NAMALWA (cell line): ENCODE measurements at places on chromosomes 11 and 22.

GRCh38 chr22:20494978-20495860, at the start of gene KLHL22:
TSS of gene KLHL22 (minus strand) at chr22:20495795. CDS start at chr22:20489211, 6,584 bp downstream.
- DNase-seq: peak; percentile 35

DNA sequence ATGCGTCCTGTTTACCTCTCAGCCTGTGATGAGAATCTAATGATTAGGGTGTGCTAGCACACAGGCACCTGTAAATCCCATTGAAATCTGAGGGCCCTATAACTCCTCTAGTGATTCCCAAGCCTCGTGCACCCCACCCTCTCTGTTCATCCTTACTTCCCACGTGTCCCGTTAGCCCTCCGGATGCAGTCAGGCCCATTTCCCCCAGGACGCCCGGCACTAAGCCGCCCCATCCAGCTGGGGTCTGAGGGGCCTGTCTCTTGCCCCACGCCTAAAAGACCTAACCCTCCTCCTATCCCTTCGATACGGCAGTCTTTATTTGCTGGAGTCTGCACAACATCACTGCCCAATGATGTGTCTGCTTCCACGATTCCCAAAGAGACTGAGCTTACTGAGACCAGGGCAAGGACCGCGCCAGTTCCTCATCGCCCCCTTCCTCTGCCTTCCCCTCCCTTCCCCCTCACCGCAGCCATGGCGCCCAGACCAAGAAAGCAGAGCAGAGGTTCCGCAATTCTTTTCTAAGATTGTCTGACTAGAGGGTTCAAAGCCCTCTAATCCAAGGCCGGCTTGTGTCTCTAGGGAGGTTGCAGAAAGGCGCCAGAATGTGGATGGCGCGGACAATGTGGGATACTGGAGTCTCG, 1.1 kb upstream of the FADS2 start:
- no peak for DNase-seq

DNA sequence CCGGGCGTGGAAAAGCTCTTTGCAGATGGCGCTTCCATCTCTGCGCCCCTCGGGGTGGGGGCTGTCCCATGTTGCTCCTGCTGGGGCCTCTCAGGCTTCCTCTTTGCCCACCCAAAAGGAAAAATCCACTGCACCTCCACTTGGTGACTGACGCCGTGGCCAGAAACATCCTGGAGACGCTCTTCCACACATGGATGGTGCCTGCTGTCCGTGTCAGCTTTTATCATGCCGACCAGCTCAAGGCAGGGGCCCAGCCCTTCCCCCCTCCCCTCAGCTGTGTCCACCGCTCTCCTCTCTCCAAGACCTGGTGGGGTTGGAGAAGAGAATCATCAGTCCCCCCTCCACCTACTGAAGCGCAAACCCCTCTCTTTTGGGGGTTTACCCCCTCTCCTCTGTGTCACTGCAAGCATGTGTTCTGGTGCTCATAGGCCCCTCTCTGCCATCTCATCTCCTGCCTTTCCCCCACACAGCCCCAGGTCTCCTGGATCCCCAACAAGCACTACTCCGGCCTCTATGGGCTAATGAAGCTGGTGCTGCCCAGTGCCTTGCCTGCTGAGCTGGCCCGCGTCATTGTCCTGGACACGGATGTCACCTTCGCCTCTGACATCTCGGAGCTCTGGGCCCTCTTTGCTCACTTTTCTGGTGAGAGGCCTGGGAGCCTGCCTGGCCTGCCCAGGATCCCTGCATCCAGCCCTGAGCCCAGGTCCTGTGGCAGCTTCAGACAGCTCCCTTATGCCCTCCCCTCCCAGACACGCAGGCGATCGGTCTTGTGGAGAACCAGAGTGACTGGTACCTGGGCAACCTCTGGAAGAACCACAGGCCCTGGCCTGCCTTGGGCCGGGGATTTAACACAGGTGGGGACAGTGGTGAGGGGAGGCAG, 1.8 kb downstream of the LARGE2 start:
- DNase-seq: no peak

- DNase-seq: peak; percentile 74
Observed at GRCh38 chr22:37282385-37282677, at the start of gene CYTH4. TSS of gene CYTH4 (plus strand) at chr22:37282508. CDS start at chr22:37282570, 62 bp downstream.

DNA sequence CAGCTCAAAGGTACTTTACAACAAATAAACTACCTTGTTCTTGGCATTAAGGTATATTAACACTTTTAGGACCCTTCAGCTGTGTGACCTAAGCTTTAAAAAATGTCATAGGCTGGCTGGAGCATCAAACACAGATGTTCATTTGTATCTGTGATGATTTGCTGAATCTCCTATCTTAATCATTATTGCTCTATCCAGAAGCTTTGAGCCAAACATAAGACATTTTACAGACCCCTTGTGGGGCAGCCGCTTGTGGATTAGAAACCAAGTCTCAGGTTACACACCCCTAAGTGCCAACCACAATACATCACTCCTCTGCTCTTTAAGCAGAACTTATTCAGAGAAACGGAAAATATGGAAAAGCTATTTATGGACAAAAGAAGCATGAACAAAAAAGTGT, 394.2 kb upstream of the CCDC90B start:
- DNase-seq: no peak

GRCh38 chr11:116512841-116513240, 259.9 kb downstream of the BUD13 start:
- no peak for DNase-seq

DNA sequence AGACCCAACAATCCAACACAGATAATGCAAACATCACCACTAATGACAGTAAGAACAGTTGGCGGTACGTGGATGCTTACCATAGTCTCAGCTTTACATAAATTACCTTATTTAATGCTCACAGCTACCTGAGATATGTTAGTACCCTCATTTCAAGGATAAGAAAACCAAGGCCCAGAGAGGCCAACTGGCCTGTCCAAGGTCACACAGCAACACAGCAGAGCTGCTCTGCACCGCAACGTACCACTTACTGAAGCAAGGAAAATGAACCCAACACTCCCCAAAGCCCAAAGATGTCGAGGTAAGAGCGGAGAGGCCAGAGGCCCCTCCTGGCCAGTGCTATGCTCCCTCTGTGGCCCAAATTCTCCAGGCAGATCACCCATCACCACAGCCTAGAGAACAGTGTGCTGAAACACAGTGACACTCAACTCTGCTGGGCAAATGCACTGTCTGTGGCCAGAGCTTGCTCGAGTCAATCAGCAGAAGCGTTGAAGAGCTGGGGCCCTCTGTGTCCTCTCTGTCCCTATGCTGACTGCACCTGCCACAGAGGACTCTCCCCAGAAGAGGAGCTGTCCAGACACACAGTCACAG, 14.0 kb downstream of the SHANK2 start:
- DNase-seq: no peak
